A549 treated with GW870086 at 1 μM for 4 hours (cell line): ENCODE measurements at places on chromosomes 13 and 19. TPM values are rescaled to one million over a fixed set of nuclear protein-coding genes. Genes with fewer than 3 reads are reported as not detected.

MIDN gene
- 42.4 to 55.4 TPM (median 51.8 TPM) in 5 replicates for total RNA-seq

ZNF709 gene
- 0.40 TPM in 1 of 5 replicates, not detected in the others for total RNA-seq

CD22 gene
- 0.95 to 1.4 TPM (median 1.0 TPM) in 5 replicates for total RNA-seq

VAV1 gene
- total RNA-seq, result 6.4 to 9.3 TPM (median 7.6 TPM) in 5 replicates

PBX4 gene
- total RNA-seq, result 1.5 to 2.9 TPM (median 2.2 TPM) in 5 replicates

IL4I1 gene
- 0.51 to 1.4 TPM (median 0.71 TPM) in 5 replicates for total RNA-seq

PNMA8B gene
- not detected in 5 replicates for total RNA-seq

FAM216B gene
- total RNA-seq, result not detected in 5 replicates

FUT3 gene
- total RNA-seq, result 0.20 TPM in 1 of 5 replicates, not detected in the others

FUZ gene
- 11.6 to 16.0 TPM (median 15.7 TPM) in 5 replicates for total RNA-seq

CEACAM4 gene
- not detected in 5 replicates for total RNA-seq
